ENCODE measurements at places on chromosomes 1 and 21.

DNA sequence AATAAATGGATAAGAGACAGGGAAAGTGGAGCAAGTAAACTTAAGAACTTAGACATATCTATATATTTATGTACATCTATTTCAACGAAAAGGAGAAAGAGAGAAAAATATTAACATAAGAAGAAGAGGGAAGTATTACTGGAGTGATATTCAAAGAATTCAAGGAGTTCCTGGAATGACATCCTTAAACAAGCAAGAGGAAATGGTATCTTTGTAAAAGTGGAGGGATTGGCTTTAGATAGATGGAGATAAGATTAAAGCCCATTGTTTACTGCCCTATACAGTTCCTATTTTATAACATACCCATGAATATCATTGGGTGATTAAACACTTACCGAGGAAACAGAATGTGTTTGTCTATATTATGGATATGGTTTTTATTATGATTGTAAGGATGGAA is 1036.3 kb downstream of the TTLL7 start:
- no peak for DNase-seq
- H3K27ac ChIP-seq: no peak overlapping the region
- no peaks in the 10 kb centered on the region for H3K4me1 ChIP-seq
- no peaks in the 10 kb centered on the region for H3K36me3 ChIP-seq

- H3K4me3 ChIP-seq: peak overlapping the region; percentile 21
- no peaks in the 10 kb centered on the region for H3K36me3 ChIP-seq
- H3K4me1 ChIP-seq: peaks cover 29% of the 10 kb centered on the region
- peak overlapping the region; percentile 85 for H3K27ac ChIP-seq
- DNase-seq: peak; percentile 32
These were observed 32.0 kb downstream of the LHX9 start for GRCh38 chr1:197948926-197949899.

DNA sequence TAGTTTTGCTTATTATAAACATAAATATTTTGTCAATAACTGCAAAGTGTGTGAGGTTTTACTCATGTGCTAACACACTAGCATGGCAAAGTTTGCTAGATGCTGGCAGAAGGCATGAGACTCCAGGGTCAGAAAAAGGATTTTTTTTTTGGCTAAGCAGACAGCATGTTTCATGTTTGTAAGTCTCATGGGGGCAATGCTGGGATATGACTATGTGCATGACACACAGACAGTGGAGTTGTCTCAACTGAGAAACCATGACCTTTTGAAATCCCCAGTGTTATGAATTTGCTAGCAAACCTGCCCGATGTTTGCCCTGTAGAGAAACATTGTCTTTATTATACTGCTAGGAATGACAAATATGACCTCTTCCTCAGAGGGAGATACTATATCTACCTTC is 448.2 kb downstream of the BRINP3 start:
- H3K36me3 ChIP-seq: no peaks in the 10 kb centered on the region
- DNase-seq: no peak
- no peak overlapping the region for H3K27ac ChIP-seq
- no peak overlapping the region for H3K4me3 ChIP-seq

GRCh38 chr1:230950404-230950803 is 28.3 kb downstream of the TTC13 start:
- DNase-seq: no peak
- H3K36me3 ChIP-seq: peaks cover 32% of the 10 kb centered on the region
- no peak overlapping the region for H3K27ac ChIP-seq
- H3K4me1 ChIP-seq: peaks cover 10% of the 10 kb centered on the region
- H3K4me3 ChIP-seq: no peak overlapping the region

DNA sequence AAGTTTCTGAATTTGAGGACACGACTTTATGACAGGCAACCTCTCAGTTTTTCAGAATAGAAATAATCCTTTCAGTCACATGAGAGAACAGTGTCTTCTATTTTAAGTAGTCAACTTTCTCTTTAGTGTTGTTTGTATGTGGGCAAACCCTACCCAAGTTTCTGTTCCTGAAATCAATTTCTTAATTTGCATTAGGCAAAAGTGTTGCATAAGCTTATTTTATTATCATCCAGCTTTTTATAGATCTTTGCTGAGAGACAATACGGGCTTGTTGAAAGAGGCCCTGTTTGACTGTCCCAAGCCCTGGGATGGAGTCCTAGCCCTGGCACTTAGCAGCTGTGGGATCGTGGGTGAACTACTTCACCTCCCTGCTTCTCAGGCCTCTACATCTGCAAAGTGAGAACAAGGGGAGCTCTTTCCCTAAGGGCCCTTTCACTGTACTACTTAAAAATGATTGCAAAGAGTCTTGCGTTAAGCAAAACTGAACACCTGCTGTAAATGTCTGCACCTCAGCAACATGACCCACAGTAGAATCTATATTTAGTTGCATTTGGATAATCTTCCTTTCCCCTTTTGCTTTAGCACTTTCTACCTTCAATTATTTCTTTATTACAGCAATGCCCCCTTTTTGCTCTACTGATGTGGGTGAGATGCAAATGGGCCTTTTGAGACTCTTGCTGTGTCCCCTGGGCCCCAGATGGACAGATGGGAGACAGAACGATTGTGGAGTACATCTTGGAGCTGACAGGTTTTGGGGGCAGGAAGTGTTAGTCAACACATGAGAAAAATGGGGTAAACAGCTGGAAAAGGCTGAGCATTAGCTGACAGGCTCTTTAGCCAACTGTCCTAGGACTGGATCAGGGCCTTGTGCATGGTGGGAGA is 41.0 kb upstream of the SCAF4 start:
- H3K36me3 ChIP-seq: no peaks in the 10 kb centered on the region
- no peak for DNase-seq
- H3K4me3 ChIP-seq: no peak overlapping the region
- H3K4me1 ChIP-seq: no peaks in the 10 kb centered on the region
- no peaks in the 10 kb centered on the region for H3K27me3 ChIP-seq
- no peak overlapping the region for H3K27ac ChIP-seq

GRCh38 chr1:31111290-31111951 is 45.9 kb upstream of the PUM1 start:
- H3K36me3 ChIP-seq: no peaks in the 10 kb centered on the region
- no peaks in the 10 kb centered on the region for H3K4me1 ChIP-seq
- peaks cover 11% of the 10 kb centered on the region for H3K27me3 ChIP-seq
- no peak overlapping the region for H3K4me3 ChIP-seq
- no peak for DNase-seq

DNA sequence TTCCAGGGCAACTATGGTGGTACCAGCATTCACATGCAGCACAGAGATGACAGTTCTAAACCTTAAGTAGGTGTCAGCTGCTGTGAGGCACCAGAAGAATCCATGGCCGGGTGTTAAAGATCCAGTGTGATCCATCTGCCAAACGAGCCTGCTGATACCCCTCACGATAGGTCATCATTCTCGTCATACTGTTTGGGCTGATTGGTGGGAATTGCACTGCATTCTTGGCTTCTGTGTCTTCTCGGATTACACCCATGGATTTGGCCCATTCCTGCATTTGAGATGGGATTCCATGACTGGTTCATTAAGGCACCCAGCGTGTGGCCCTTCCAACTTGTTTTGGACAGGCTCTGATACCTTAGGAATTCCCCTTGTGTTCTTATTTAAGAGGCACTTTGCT is 55.2 kb downstream of the ST6GALNAC3 start:
- H3K27me3 ChIP-seq: no peaks in the 10 kb centered on the region
- H3K36me3 ChIP-seq: no peaks in the 10 kb centered on the region
- no peaks in the 10 kb centered on the region for H3K4me1 ChIP-seq
- H3K27ac ChIP-seq: no peak overlapping the region

DNA sequence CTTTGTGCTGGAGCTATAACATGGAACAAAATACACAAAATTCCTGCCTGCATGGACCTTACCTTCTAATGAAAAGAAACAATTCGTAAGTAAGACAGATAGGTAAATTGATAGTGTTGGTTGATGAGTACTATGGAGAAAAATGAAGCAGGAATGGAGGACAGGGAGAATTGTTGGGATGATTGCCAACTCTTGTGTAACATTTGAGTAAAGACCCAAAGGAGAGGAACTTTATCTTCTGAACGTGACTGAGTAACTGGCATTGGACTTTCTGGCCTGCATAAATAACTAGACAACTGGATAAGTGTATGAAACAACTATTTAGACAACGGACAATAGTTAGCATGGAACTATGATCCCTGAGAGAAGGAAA is 6.8 kb upstream of the EFCAB14 start:
- H3K27ac ChIP-seq: no peak overlapping the region
- no peak overlapping the region for H3K4me3 ChIP-seq
- H3K27me3 ChIP-seq: peaks cover 28% of the 10 kb centered on the region
- DNase-seq: no peak

- H3K27ac ChIP-seq: no peak overlapping the region
- no peak overlapping the region for H3K4me3 ChIP-seq
- peaks cover 5% of the 10 kb centered on the region for H3K4me1 ChIP-seq
- peaks cover 35% of the 10 kb centered on the region for H3K36me3 ChIP-seq
These were observed 33.3 kb downstream of the PCNT start for GRCh38 chr21:46357335-46357604.

GRCh38 chr21:32137266-32137665 is 141.6 kb downstream of the MIS18A start:
- H3K36me3 ChIP-seq: no peaks in the 10 kb centered on the region
- peaks cover 2% of the 10 kb centered on the region for H3K27me3 ChIP-seq
- H3K27ac ChIP-seq: no peak overlapping the region
- H3K4me3 ChIP-seq: no peak overlapping the region
- DNase-seq: no peak

DNA sequence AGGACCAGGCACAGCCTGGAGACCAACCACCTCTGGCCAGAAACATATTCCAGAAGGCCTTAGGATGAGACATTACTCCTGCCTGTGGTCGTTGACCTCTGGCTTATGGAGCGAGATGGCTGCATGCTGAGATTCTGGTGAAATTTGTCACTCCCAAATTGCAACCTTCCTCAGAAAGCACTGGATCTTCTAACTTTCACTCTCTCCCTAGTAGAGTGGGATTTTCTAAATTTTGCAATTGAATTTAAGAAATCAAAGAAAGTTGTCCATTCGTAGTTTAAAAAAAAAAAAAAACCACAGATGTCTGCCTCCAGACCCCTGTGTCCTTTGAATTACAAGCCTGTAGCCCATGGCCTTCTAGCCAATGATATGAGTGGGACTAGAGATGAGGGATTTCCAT is 28.6 kb upstream of the IL10 start:
- no peak overlapping the region for H3K27ac ChIP-seq
- peaks cover 2% of the 10 kb centered on the region for H3K36me3 ChIP-seq
- peaks cover 76% of the 10 kb centered on the region for H3K4me1 ChIP-seq

GRCh38 chr1:1600861-1601563 is 1.1 kb upstream of the FNDC10 start:
- no peak for DNase-seq
- H3K36me3 ChIP-seq: no peaks in the 10 kb centered on the region
- peaks cover 8% of the 10 kb centered on the region for H3K4me1 ChIP-seq
- peaks cover 9% of the 10 kb centered on the region for H3K27me3 ChIP-seq

- H3K27me3 ChIP-seq: peaks cover 32% of the 10 kb centered on the region
- no peaks in the 10 kb centered on the region for H3K36me3 ChIP-seq
- no peak for DNase-seq
These were observed 110.2 kb downstream of the NAV1 start for GRCh38 chr1:201648907-201649721.

- H3K36me3 ChIP-seq: peaks cover 12% of the 10 kb centered on the region
- no peak overlapping the region for H3K27ac ChIP-seq
- DNase-seq: no peak
- H3K4me1 ChIP-seq: no peaks in the 10 kb centered on the region
These were observed 50.2 kb downstream of the UBE4B start for GRCh38 chr1:10082785-10083479.

DNA sequence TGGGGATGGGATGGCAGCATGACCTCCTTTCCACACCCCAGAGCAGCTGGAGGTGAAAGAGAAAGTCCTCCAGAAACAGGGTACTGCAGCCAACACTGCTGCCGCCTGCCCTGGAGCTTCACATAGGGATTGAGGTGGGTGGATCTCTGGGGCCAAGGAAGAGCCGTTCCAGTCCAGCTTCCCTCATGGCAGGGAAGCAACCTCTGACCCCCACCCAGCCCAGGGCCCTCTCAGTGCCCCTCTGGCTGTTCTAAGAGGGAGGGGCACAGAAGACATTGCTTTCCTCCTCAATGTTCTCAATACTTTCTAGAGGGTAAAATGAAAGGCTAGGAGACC is 5.7 kb downstream of the KIF21B start:
- H3K4me1 ChIP-seq: peaks cover 93% of the 10 kb centered on the region
- no peak for DNase-seq
- peak overlapping the region; percentile 99 for H3K27ac ChIP-seq
- peaks cover 11% of the 10 kb centered on the region for H3K36me3 ChIP-seq

GRCh38 chr21:15010645-15011044 is 54.2 kb downstream of the NRIP1 start:
- H3K4me1 ChIP-seq: peaks cover 16% of the 10 kb centered on the region
- no peak overlapping the region for H3K4me3 ChIP-seq
- peaks cover 33% of the 10 kb centered on the region for H3K36me3 ChIP-seq
- H3K27ac ChIP-seq: no peak overlapping the region

GRCh38 chr1:34929853-34930701 is 627 bp upstream of the DLGAP3 start:
- H3K4me3 ChIP-seq: no peak overlapping the region
- peaks cover 6% of the 10 kb centered on the region for H3K4me1 ChIP-seq
- DNase-seq: no peak
- no peaks in the 10 kb centered on the region for H3K36me3 ChIP-seq
- H3K27me3 ChIP-seq: peaks cover 45% of the 10 kb centered on the region
- no peak overlapping the region for H3K27ac ChIP-seq

DNA sequence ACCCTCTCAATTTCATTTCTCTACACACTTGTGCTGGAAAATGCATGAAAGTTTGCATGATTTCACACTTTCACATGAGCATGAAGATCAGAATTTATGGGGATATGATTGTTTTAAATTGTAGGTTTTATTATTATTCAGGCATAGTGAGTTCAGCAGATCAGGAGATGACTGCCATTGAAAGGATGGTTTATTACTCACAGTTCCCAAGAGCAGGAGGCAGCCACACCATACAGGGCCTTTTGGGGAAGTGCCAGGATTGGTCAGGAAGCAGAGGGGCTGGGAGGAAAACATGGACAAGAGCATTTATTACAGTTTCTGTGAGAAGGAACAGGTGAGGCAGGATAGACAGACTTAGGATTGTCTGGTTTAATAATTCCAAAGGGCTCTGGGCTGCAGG is 114.6 kb upstream of the KCNJ15 start:
- no peak overlapping the region for H3K4me3 ChIP-seq
- DNase-seq: no peak
- H3K27ac ChIP-seq: no peak overlapping the region
- H3K4me1 ChIP-seq: no peaks in the 10 kb centered on the region
- H3K36me3 ChIP-seq: no peaks in the 10 kb centered on the region

DNA sequence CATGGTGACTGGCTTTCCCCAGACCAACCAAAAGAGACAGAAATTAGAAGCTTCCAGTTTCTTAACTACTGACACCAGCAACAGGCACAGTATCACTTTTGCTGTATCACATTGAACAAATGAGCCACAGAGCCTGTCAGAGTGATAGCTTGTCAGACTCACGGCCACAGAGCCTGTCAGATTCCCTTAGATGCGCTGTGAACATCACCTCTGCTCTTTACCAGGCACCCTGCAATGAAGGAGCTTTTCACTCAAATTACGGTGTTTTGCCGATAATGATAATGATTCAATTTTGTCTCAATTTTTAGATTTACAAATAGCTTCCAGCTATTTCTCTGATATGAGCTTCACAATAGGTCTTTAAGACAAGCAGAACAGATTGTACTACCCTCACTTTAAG is 107.9 kb upstream of the GNG12 start:
- H3K27me3 ChIP-seq: peaks cover 4% of the 10 kb centered on the region
- no peaks in the 10 kb centered on the region for H3K36me3 ChIP-seq
- no peak overlapping the region for H3K27ac ChIP-seq
- H3K4me3 ChIP-seq: no peak overlapping the region

- no peaks in the 10 kb centered on the region for H3K4me1 ChIP-seq
- H3K36me3 ChIP-seq: no peaks in the 10 kb centered on the region
- no peaks in the 10 kb centered on the region for H3K27me3 ChIP-seq
- no peak for DNase-seq
- H3K4me3 ChIP-seq: no peak overlapping the region
These were observed 105.5 kb downstream of the HHAT start for GRCh38 chr1:210434223-210434622.
